Chondrocyte (in vitro differentiated cells): ENCODE measurements at places on chromosomes 6 and 20.
A peak's percentile ranks its signal among the peaks of the same experiment; 100 is the strongest.

- H3K4me3 ChIP-seq, result no peak overlapping the region
- H3K27ac ChIP-seq, result no peak overlapping the region
- peaks cover 25% of the 10 kb centered on the region for H3K36me3 ChIP-seq
- peak; percentile 64 for DNase-seq
- H3K4me1 ChIP-seq, result peaks cover 13% of the 10 kb centered on the region
Measured at GRCh38 chr6:35078226-35078850, 62.8 kb downstream of the TCP11 start.

DNA sequence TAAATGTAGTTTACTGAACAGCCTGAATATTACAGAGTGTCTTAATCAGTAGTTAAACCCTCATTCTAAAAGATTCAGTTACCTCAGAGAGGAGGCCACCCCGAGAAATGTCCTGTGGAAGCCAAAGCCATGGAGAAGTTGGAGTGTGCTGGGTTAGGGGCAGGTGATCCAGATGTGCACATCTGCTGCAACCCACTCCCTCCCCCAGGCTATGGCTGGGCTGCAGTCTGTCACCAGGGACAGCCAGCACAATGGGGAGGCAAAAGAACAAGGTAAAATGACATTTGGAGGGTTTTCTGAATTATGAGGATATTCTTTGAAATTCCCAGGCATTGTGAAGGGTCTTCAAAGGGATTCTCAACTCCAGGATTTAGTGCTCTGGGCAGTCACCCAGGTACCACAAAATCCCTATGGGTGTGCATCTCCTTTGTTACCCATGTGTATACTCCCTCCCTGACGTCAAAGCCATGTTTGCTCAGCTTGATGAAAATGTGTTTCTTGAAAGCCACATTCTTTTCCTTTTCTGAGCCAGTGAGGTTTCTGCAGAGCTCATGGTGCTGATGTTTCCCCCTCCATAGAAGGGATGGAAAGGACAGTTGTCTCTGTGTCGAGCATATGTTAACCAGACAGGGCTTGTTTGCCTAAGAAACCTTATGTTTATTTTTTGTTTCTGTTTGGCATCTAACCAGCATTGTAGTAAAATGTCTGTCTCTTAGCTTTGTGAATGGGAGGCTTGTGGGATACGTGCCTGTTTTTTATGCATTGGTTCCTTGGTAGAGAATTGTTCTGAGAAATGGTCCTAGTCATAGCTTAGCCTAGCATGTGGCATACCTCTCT is 212.3 kb upstream of the TBX18 start:
- H3K27me3 ChIP-seq, result peaks cover 13% of the 10 kb centered on the region
- no peaks in the 10 kb centered on the region for H3K4me1 ChIP-seq
- no peak overlapping the region for H3K27ac ChIP-seq
- no peaks in the 10 kb centered on the region for H3K36me3 ChIP-seq

DNA sequence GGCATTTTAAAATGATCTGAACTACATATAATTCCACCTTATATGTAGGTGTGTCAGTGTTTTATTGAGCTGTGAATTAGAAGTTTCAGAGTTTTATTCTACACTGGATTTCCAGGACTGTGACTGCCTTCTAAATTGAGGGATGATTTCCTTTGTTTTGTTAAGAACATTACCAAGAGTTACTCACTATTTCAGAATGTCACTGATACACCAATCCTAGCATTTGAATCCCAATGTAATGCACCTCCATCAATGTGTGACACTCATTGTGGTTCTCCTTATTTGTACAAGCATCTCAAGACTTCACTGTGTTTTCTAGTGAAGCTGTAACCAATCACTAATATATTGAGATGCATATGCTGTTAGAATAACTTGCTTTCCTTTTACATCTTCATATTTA is 86.8 kb downstream of the PLCB1 start:
- H3K27ac ChIP-seq, result peak overlapping the region; percentile 28
- no peak overlapping the region for H3K4me3 ChIP-seq
- peaks cover 57% of the 10 kb centered on the region for H3K4me1 ChIP-seq
- no peaks in the 10 kb centered on the region for H3K27me3 ChIP-seq
- DNase-seq, result no peak
- no peaks in the 10 kb centered on the region for H3K36me3 ChIP-seq

- H3K27ac ChIP-seq, result no peak overlapping the region
- H3K27me3 ChIP-seq, result peaks cover 5% of the 10 kb centered on the region
- H3K4me1 ChIP-seq, result peaks cover 15% of the 10 kb centered on the region
Measured at GRCh38 chr6:124066269-124066668, 262.6 kb downstream of the NKAIN2 start.

DNA sequence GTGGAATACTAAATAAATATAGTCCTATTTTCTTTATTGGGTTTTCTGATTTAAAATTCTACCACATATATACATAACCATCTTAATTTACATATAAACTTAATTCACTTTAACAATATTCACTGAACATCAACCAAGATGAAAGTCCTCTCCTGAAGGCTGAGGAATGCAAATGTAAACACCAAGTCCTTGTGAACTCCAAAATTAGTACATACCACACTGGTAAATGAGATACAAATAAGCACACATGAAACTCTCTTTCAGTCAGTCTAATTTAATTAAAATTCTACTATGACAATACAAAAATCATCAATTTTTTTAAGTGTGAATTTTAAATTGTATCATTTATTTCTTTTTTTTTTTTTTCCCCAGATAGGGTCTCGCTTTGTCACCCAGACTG is 205.1 kb upstream of the RUNX2 start:
- no peaks in the 10 kb centered on the region for H3K27me3 ChIP-seq
- peaks cover 7% of the 10 kb centered on the region for H3K4me1 ChIP-seq
- DNase-seq, result no peak
- no peaks in the 10 kb centered on the region for H3K36me3 ChIP-seq

DNA sequence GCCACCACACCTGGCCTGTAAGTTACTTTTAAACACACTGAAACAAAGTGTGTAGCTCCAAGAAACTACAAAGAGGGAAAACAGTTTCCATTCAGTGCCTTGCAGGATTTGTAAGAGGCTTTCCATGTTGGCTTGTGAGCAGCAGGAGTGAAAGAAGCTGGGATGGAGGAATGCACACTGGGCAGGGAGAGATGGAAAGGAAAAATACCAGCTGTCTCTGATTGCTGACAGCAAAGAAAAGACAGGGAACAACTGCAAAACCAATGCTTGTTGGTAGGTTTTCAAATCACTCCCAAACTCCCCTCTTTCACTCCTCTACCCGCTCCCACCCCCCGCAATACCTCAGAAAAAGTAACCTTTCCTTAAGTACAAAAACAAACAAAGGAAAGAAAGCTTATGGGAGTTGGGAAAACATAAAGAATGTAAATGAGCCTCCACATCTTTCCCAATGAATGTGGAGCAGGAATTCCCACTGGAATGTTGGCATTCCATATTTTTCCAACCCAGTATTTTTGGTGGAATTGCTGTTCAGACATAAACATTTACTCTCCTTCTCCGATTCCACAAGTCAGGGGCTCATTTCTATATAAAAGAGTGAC is 166.1 kb downstream of the THBS2 start:
- peak overlapping the region; percentile 1 for H3K4me3 ChIP-seq
- no peaks in the 10 kb centered on the region for H3K27me3 ChIP-seq
- no peak for DNase-seq
- H3K27ac ChIP-seq, result peak overlapping the region; percentile 87
- H3K36me3 ChIP-seq, result peaks cover 15% of the 10 kb centered on the region

DNA sequence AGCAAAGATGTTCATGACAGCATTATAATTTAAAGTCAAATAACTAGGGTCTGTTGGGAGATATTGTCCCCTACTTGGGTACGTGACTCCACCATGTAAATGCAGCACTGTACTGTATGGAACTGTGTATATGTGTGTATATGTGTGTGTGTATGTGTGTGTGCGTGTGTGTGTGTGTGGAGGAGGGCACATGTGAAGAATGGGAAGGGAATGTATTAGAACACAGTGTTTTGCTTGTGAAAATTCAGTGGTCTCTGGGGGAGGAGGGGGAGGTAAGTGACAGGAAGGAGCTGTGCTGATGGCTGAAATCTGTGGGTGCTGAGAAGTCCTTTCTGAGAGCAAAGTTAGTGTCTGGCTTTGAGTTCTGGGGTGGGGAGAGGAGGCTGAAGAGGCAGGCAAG is 23.9 kb upstream of the VEGFA start:
- no peak overlapping the region for H3K4me3 ChIP-seq
- H3K36me3 ChIP-seq, result no peaks in the 10 kb centered on the region
- no peaks in the 10 kb centered on the region for H3K4me1 ChIP-seq
- no peak overlapping the region for H3K27ac ChIP-seq
- peak; percentile 0 for DNase-seq

- no peaks in the 10 kb centered on the region for H3K27me3 ChIP-seq
- peaks cover 4% of the 10 kb centered on the region for H3K36me3 ChIP-seq
- no peak for DNase-seq
- H3K4me1 ChIP-seq, result no peaks in the 10 kb centered on the region
- H3K4me3 ChIP-seq, result no peak overlapping the region
- H3K27ac ChIP-seq, result no peak overlapping the region
Measured at GRCh38 chr6:70849348-70850069, 107.4 kb downstream of the B3GAT2 start.

GRCh38 chr6:145532361-145532760 is 203.0 kb downstream of the EPM2A start:
- H3K4me1 ChIP-seq, result no peaks in the 10 kb centered on the region
- H3K4me3 ChIP-seq, result no peak overlapping the region
- no peaks in the 10 kb centered on the region for H3K36me3 ChIP-seq
- peaks cover 8% of the 10 kb centered on the region for H3K27me3 ChIP-seq
- no peak overlapping the region for H3K27ac ChIP-seq

DNA sequence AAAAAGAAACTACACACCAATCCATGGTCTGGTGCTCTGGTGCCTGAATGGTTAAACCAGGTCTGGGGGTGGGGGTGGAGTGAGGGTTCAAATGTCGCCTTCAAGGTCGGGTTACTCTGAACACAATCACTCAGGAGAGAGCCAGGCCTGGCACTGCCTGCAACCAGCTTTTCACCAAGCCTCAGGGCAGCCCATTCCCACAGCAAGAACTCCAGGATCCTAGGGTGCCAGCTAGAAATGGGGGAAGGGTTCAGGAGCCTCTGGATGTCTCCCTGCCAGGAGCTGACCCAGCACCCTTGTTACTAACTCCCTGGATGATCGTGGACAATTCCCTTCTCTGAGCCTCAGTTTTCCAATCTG is 6.7 kb downstream of the SDC4 start:
- peak overlapping the region; percentile 40 for H3K4me3 ChIP-seq
- no peaks in the 10 kb centered on the region for H3K36me3 ChIP-seq
- no peak for DNase-seq

- DNase-seq, result no peak
- peaks cover 30% of the 10 kb centered on the region for H3K4me1 ChIP-seq
- no peak overlapping the region for H3K4me3 ChIP-seq
- H3K36me3 ChIP-seq, result no peaks in the 10 kb centered on the region
Measured at GRCh38 chr6:121849477-121849876, 414.0 kb downstream of the GJA1 start.

GRCh38 chr6:133774356-133774755 is 114.6 kb upstream of the TCF21 start:
- peak overlapping the region; percentile 72 for H3K27ac ChIP-seq
- peaks cover 6% of the 10 kb centered on the region for H3K36me3 ChIP-seq
- peaks cover 41% of the 10 kb centered on the region for H3K4me1 ChIP-seq
- no peak overlapping the region for H3K4me3 ChIP-seq
- no peak for DNase-seq
- H3K27me3 ChIP-seq, result no peaks in the 10 kb centered on the region

DNA sequence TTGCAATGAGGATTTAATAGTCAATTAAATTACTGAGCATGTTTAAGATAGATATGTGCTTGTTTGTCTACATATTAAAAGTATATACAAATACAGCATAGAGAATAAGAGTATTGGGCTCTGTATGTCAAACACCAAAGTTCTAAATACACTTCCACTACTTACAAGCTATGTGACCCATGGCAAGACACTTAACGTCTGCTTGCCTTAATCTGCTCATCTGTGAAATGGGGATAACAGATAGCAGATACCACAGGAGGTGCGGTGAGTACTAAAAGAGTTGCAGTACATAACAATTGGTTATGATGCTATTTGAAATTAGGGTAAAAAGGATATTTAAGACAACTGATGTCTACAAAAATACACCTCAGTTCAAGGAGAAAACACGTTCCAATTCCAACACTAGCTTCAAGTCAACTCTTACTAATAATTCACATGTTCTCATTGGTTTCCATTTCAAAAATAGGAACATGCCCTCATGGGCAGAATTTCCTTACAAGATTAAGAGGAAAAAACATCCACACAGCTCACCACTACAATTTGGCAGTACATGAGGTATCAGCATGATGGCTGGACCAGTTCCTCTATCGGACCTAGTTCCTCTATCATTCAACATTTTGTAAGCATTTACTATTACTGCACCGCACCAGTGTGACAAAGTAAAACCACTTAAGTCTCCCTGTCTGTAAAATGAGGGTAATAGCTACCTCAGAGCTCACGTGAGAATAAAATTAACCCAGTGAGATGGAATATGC is 101.1 kb downstream of the SMLR1 start:
- H3K27ac ChIP-seq, result no peak overlapping the region
- no peak overlapping the region for H3K4me3 ChIP-seq
- DNase-seq, result no peak
- H3K27me3 ChIP-seq, result no peaks in the 10 kb centered on the region

GRCh38 chr20:38308047-38308438 is 4.1 kb downstream of the BPI start:
- no peak overlapping the region for H3K4me3 ChIP-seq
- H3K36me3 ChIP-seq, result no peaks in the 10 kb centered on the region
- peaks cover 8% of the 10 kb centered on the region for H3K4me1 ChIP-seq
- DNase-seq, result no peak

- peaks cover 2% of the 10 kb centered on the region for H3K36me3 ChIP-seq
- H3K27me3 ChIP-seq, result peaks cover 37% of the 10 kb centered on the region
- H3K4me3 ChIP-seq, result no peak overlapping the region
- DNase-seq, result peak; percentile 53
- no peaks in the 10 kb centered on the region for H3K4me1 ChIP-seq
Measured at GRCh38 chr20:58719971-58720371, 27.4 kb downstream of the NPEPL1 start.

DNA sequence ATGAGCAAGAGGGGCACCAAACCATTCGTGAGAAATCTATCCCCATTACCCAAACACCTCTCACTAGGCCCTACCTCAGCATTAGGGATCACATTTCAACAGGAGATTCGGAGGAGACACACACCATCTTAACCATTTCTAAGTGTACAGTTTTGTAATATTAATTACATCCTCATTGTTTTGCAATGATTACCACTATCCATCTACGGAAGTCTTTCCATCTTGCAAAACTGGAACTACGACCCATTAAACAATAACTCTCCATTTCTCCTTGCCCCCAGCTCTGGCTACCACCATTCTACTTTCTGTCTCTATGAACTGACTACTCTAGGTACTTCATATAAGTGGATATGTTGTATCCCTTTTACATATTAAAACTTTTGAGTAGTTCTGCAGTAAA is 20.1 kb downstream of the ACOT13 start:
- no peaks in the 10 kb centered on the region for H3K27me3 ChIP-seq
- no peak overlapping the region for H3K4me3 ChIP-seq
- peaks cover 3% of the 10 kb centered on the region for H3K36me3 ChIP-seq
- peaks cover 7% of the 10 kb centered on the region for H3K4me1 ChIP-seq
